ENCODE measurements at places on chromosomes 16 and 17.

DNA sequence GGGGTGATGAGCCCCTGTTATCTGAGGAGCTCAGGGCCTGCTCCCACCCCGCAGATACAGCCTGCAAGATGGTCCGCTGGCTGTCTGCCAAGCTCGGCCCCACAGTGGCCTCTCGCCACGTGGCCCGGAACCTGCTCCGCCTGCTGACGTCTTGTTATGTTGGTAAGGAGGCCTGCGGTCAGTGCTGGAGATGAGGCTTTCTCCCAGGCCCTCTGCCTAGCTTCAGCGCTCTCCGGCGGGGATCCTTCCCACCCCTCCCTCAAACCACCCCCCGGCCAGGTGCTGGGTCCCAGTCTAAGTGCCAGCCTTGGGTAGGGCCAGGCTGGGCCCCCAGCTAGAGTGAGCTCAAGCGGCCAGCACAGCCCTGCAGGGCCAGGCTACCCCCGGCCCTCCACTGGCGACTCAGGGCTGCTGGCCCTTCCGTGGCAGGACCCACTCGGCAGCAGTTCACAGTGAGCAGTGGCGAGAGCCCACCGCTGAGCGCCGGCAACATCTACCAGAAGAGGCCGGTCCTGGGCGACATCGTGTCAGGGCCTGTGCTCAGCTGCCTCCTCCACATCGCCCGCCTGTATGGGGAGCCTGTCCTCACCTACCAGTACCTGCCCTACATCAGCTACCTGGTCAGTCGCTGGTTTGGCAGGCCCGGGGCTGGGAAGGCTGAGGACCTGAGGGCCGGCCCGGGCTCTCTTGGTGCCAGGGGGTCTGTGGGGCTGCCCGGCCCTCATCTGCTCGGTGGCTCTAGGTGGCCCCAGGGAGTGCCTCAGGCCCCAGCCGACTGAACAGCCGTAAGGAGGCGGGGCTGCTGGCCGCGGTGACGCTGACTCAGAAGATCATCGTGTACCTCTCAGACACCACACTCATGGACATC, 6.1 kb downstream of the WDR81 start:
- no peak for DNase-seq

GRCh38 chr16:29154676-29155121, 169.8 kb downstream of the LAT start:
- DNase-seq, result no peak

DNA sequence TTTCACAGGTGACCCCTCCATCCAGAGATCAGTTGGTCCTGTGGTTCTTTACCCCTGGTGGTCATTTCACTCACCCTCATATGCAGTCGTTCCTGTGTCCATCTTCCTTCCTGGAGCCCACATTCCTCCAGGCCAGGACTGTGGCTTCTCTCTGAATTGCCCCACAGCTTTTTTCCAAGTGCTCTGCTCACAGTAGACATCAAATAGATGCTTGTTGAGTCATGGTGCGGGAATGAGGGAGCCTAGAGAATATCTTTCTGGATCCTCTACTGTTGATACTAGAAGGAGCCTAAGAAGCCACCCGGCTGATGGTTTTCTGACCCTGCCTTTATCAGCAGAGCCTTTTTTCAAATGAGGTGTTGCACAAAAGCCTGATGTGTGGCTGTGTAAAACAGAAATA, 10.4 kb downstream of the USB1 start:
- DNase-seq, result no peak

DNA sequence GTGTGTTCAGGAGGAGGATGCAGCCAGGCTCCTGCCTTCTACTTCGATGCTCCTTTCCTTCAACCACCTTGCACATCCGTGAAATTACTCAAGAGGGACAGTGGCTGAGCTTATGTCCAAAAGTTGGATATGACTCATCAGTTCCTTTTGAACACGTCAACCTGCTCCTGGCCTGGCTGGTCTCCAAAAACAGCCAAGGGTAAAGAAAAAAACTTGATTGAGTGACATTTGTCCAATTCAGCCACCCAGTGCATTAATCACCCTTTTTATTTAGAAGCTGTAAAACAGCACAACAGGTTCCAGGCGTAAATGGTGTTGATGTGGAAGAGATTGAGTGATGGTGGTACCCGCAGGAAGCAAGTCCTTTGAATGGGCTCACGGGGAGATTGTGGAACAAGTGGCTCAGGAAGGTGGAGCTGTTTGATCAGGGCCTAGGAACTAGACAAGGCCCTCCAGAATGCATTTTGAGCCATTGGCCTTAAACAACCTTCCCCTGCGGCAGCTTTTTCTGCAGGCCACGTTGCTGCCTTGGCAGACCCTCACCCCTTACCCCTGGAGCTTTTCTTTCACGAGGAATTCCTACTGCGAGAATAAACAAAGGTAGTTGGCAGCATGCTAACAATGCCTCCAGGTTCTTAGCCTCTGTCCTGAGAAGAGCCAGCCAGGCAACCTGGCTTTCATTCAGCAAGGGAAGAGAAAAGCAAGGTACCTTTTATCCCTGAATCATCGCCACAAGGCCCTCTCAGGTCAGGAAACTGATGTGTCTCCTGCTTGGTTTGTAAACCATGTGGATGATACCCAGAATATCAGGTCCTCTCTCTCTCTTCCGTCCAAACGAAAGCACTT, 173.3 kb upstream of the CACNG5 start:
- DNase-seq, result no peak

- no peak for DNase-seq
These were observed 125.8 kb downstream of the ANKRD11 start for GRCh38 chr16:89364606-89365005.
